ENCODE measurements at places on chromosomes 6 and 20. TPM values are rescaled to one million over a fixed set of nuclear protein-coding genes. Genes with fewer than 3 reads are reported as not detected.

DNA sequence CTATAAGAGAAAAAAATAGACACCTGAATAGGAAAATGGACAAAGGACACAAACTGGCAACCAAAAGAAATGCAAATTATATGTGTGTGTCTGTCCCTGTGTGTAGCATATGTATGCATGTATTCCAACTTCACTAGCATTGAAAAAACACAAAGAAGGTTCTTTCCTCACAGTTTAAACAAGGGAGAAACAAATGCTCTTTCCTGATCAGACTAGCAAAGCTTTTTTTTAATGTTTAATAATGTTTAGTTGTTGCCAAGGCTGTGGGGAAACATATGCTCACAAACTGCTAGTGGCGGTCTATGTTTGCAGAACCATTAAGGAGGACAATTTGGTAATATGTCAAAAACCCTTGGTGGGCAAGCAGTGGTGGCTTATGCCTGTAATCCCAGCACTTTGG is 22.4 kb downstream of the SMLR1 start:
- DNase-seq: no peak

Gene FLRT3
- 0.37 TPM for total RNA-seq

Gene CCNC
- 104 TPM for total RNA-seq

DNA sequence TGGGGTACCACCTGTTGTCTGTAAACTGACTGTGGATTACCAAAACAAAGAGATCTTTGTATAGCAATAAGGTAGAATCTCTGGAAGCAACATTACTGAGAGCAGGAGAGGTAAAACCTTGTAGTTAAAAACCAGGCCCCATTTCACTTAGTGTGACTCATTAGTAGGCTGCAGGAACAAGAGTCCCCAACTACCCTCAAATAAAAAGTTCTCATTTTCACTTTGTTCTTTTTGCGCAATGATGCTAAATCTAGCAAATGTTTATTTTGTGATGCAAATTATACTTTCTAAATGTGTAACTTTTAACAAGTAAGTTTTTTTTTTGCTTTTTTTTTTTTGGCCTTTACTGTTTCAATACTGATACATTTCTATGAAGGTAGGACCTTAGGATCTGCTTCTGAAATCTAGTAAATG is 67.1 kb downstream of the ESF1 start:
- DNase-seq: no peak

Gene MAP3K5
- total RNA-seq: 52.7 TPM

Gene WFDC12
- 0.68 TPM for total RNA-seq

GRCh38 chr6:144248003-144248402 is 37.1 kb upstream of the UTRN start:
- DNase-seq: no peak

DNA sequence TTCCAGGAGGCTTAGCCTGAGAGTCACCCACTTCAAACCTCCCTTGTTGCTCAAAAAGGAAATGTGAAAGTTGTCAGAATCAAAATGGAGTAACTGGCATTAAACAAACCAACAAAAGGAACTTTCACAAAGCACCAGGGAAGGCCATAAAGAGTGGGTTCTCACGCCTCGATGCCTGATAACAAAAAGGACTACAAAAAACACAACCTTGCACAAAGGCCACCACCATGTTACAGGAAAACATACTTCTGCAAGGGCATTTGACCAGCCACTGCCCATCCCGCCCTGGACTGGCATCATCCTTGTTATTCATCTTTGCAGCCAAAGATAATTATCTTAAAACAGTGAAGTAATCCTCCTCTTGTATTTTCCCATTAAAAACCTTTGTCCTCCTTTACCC is 34.8 kb downstream of the RNASET2 start:
- DNase-seq: no peak

DNA sequence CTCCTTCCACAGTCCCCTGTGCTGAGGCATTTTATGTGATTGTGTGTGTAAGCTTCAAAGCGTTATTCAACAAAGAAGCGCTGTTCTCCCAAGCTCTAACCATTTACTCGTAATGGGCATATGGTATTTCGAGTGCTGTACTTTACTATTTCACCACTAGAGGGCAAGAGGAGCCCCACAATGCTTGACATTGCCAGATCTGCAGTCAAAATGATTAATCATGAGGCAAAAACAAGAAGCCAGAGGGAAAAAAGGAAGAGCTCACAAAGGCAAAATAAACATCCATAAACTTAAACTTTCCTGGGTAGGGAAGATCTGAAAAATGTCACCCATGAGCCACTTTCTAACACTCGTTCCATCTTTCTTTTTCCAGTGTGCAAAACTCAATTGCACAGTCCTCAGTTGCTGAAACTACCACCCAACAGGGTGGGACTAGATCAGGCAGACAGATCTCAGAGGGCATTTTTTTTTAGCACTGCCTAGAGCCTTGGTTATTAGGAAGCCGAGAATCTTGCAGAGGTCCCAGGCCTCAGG is 215.0 kb upstream of the PLCB4 start:
- DNase-seq: no peak

Measured in transverse colon (tissue), 4 donors.